ENCODE measurements at places on chromosomes 11 and 22.

DNA sequence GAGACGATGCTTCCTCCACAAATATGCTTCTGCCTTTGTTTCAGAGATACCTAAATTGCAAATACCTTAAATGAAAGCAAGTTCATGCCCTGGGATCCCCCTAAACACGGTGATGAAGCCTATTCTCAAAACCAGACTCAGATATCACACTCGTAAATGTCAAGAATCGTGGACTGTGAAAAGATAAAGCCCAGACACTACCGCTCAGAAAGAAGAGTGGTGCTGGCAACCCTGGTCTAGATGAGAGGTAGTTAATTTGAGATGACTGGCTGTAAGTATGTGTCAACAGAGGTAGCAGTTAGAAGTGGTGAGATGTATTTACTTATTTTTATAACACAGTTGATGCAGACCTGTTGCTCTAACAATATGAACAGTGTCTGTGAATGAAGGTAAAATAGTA lies 2.5 kb downstream of the OVCH2 start:
- DNase-seq, result no peak

DNA sequence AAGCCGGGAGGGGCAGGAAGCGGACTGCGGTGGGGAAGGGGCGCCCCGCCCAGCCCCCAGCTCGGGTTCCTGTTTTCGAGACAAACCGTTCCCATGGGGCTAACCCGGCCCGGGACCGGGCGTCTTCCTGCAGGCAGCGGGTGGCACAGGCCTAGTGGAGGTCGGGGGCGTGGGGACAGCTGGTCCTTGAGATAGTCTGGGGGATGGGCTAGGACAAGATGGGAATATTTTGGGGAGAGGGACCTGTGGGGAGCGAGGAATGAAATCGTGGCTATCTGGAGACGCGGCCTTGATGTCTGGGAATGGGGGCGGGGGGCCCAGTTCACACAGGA lies 1.2 kb upstream of the RASGRP2 start:
- no peak for DNase-seq

DNA sequence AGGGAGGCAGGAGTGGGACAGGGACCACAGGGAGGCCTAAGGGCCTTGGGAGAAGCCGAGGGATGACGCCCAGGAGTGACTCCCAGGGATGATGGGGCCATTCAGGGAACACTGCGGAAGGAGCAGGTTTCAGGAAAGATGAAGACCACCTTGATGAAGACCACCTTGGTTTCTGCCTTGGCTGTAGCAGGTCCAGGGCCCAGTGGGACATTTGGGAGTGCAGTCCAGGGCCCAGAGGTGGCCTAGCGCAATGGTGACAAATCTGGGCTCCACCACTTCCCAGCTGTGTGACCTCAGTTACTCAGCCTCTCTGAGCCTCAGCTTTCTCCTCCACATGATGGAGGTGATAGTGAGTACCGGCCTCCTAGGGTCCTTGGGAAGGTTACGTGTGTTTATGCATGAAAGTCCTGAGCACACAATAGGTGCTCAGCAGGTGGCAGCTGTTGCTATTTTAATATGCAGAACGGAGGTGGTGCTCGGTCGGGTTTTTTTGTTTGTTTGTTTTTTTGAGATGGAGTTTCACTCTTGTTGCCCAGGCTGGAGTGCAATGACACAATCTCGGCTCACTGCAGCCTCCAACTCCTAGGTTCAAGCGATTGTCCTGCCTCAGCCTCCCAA lies 770 bp downstream of the TSGA10IP start:
- no peak for DNase-seq

- DNase-seq, result no peak
Observed at GRCh38 chr11:67311556-67312082, 8.3 kb downstream of the SSH3 start.

DNA sequence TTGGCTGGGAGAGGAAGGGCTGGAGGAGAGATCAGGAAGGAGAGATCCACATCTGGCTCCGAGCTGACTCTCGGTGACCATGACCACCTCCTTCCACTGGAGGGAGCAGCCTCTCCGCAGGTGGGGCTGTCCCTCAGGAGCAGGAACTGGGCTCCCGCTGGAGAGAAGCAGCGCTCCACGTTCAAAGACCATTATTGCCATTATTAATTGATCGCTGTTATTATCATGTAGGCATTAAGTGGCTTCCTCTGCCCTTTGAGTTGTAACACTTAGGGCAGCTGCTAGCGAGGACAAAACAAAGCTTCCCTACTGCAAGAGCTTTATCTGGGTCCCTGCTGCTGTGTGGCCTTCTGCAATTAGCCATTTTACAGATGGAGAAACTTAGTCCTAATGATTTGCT lies 251.9 kb downstream of the ST3GAL4 start:
- DNase-seq, result peak; percentile 64

- no peak for DNase-seq
Observed at GRCh38 chr11:99881610-99882009, 805.5 kb upstream of the ARHGAP42 start.

GRCh38 chr11:64743591-64744543 lies at the start of gene RASGRP2:
RASGRP2 (minus strand) TSS chr11:64744142; CDS start chr11:64742866, 1,276 bp downstream.
- DNase-seq, result no peak

DNA sequence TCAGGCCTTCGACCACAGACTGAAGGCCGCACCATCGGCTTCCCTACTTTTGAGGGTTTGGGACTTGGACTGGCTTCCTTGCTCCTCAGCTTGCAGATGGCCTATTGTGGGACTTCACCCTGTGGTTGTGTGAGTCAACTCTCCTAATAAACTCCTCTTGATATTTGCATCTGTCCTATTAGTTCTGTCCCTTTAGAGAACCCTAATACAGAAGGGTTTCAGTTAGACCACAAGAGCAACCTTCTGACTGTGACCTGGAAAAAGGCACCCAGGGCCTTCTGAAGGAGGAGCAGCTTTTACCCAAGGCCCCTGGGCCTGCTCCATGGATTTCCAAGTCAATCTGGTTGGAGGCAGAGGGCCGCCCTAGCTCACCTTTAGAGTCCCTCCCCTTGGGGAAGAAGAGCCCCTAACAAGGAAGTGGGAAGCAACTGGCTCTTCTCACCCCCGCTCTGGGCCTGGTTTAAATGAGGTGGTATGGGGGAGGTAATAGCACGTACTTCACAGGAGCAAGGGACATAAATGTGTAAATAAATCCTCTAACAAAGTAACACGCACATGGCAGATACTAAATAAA lies 11.2 kb upstream of the CHST1 start:
- DNase-seq, result no peak

DNA sequence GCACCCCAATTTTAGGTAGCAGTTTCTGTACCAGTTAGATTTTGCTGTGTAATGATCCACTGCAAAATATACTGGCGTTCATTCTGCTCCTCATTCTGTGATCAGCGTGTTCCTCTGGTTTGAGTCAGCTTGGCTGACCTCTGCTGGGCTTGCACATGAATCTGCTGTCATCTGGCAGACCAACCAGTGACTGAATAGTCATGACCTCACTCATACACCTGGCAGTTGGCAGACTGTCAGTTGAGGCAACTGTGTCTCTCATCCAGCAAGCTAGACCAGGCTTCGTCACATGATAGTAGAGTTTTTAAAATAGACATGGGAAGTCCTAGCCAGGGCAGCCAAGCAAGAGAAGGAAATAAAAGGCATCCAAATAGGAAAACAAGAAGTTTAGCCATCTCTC lies 316.3 kb upstream of the LARGE1 start:
- no peak for DNase-seq

DNA sequence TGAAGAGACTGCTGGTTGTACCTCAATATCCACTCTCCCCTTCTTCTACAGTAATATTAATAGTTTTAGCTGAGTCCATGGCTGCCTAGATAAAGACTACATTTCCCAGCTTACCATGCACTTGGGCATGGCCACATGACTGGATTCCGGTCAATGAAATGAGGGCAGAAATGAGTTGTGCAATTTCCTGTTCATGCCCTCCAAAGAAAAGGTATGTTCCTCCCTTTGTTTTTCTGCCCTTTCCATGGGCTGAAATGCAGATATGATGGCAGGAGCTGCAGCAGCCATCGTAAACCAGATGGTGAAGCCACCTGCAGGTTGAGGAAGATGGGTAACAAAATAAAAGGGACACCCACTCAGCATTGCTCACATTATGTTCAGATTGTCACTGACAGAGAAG lies 15.3 kb upstream of the ELFN2 start:
- no peak for DNase-seq

DNA sequence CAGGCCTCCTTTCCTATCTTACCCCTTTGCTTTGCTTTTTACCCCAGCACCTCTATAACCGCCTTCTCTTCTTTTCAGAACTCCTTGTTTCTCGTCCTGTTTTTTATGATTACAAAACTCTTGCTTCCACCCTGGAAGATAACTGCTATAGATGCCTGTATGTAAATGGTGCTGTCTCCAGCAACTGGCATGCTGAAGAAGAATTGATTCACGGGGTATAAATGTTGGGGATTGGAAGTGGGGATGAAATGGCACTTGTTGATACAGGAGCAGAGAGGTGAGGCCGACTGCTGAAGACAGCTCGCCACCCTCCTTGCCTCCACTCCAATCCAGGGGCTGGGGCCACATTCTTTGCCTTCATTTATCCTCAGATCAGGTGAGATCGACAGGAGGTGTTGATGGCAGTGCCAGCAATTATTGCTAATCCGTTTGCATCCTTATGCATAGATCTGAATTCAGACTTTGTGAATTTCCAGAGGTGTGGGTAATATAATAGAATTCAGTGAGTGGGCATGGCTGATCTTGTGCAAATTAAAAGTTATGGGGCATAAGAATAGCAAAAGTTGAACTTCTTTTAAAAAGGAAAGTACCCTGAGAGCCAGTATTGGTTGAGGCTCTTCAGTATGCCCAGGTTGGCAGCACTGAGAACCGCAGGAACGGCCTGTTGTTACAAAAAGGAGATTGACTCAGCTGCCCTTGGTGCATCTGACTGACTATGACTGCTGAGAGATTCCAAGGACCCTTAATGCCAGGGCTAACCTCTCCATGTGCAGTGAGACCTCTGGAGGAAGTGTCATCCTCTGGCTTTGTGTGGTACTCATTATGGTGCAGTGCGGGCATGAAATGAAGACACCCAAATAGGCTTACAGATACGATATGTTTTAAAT lies 5.3 kb downstream of the NEAT1 start:
- no peak for DNase-seq

DNA sequence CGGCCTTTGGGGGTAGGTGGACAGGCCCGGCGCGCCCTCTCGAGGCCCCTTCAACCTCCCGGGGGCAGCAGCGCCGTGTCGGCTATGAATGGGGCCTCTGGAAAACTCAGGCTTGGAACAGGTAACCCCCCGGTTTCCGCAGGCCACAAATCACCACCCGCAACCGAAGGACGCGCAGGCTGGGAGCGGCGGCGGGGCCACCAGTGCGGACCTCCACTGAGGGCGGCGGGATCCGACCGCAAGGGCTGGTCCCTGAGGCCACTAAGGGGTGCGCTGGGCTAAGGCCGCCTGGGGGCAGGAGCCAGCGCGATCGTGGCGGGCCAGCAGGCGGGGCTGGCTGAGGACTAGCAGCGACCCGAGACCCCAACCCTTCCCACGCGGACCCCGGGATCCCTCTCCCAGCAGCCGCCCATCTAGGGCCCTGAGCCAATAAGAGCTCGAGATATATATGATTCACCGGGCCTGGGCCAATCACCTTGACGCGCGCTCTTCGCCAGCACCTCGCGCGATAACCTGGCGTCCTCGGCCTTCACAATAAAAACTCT lies 609 bp upstream of the ATF4 start:
- peak; percentile 95 for DNase-seq

DNA sequence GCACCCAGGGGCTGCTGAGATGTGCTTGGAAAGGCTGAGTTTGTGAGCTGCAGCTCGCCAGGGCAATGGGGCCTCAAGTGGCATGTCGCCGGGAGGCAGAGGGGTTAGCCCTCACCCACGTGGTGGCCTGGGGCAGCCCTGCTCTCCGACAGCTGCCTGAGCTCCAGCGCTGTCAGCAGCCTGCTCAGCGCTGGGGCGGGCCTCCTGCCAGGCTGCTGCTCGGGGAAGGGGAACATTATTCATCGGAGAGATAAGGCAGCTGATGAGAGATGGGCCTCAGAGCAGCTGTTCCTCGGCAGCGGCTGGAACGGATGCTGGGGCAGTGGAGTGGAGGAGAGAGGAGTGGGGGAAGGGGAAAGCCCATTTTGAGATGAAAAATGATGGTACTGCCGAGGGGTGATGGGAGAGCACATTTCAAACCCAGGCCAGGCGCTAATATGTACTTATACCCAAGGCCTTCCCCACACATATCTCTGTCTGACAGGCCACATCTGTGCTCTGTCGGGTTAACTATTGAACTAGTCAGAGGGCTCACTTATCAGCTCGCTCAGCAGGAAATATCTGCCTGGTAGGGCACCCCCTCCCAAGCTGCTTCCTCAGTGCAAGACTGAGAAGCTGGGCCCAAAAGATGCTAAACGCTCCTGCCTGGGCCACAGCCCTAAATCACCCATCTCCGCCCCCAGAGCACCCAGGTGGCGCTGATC lies 79.5 kb downstream of the TIMP3 start:
- DNase-seq, result no peak

- DNase-seq, result no peak
Observed at GRCh38 chr11:108915666-108916065, 250.8 kb downstream of the DDX10 start.

DNA sequence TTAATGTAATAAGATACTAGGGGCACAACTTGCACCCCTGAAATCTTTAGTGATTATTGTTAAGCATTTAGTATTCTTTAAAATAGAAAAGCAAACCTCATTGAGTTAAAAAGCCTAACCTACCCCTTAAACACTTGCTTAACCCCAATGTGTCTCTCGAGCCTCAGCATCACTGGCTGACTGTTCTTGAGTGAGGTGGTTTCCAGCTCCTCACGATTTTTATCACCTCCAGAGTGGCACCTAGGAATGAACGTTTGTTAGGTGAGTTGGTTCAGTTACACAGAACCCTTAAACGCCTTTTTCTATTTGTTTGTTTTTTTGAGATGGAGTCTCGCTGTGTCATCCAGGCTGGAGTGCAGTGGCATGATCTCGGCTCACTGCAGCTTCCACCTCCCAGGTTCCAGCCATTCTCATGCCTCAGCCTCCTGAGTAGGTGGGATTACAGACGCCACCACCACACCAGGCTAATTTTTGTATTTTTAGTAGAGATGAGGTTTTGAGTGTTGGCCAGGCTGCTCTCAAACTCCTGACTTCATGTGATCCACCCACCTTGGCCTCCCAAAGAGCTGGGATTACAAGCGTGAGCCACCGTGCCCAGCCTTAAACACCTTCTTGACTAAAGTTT lies 13.7 kb downstream of the YWHAH start:
- DNase-seq, result no peak

- no peak for DNase-seq
Observed at GRCh38 chr22:31647523-31648320, 14.3 kb downstream of the PISD start.

DNA sequence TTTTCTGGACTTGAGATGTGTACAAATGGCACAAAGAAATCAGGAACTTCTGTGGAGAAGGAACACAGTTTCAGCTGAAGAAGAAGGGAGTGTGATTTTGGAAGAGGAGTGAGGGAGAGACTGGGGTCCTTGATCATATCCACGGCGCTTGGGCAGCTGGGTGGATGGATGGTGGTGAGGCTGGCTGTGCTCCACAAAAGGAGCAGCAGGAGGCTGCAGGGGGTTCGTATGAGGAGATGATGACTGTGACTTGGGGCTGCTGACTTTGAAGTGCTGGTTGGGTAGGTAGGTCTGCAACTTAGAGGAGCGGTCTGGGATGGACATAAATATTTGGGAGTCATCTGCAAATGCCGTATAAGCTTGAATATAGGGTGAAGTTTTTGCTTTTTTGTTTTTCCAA lies 1.3 kb upstream of the DCHS1 start:
- DNase-seq, result no peak

- peak; percentile 12 for DNase-seq
Observed at GRCh38 chr22:20039683-20040325, 18.9 kb downstream of the TANGO2 start.

Measured in NCI-H2081 (cell line).